Myocyte (in vitro differentiated cells): ENCODE measurements at places on chromosomes 3 and 15.

GRCh38 chr15:100190675-100191074, 151.1 kb downstream of the ADAMTS17 start:
- no peak for DNase-seq

- DNase-seq: no peak
Measured at GRCh38 chr3:17213102-17213501, 328.3 kb downstream of the PLCL2 start.

DNA sequence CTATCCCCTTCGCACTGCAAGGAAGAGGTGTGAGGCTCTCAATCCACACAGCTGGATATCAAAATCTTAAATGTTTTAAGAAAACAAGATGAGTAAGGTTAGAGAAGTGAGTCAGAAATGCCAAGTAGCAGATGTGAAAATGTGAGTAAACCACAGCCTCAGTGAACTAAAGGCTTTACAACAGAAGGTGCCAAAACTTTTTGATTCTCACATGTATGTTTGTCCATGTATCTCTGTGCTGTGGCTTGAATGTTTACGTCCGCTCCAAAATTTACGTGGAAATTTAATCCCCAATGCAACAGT, 126.8 kb upstream of the PFN2 start:
- DNase-seq: peak; percentile 53

DNA sequence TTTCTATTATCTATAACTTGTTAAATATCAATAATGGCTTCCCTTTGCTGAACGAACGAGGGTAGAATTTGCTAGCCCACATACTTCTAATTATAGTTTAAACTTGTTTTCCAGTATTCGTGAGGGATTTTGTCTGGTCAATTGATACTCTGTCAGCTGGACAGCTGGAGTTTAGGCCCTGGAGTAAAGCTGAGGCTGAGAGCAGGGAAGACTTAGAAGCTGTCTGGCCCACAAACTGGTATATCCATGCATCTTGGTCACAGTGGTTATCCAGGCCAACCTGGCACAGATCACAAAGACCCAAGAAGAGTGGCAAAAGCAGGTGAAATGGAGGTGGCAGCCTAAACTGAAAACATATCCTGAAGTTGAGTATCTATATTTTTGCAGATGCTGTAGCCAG, 19.3 kb downstream of the ARHGAP31 start:
- peak; percentile 82 for DNase-seq

- no peak for DNase-seq
Measured at GRCh38 chr3:2650746-2651145, 459.4 kb downstream of the IL5RA start.

- DNase-seq: no peak
Measured at GRCh38 chr3:98777286-98777685, 14.1 kb downstream of the ST3GAL6 start.

- no peak for DNase-seq
Measured at GRCh38 chr3:172224560-172225214, 185.3 kb downstream of the FNDC3B start.

GRCh38 chr3:69787436-69788168, 48.3 kb downstream of the MITF start:
- DNase-seq: peak; percentile 81

DNA sequence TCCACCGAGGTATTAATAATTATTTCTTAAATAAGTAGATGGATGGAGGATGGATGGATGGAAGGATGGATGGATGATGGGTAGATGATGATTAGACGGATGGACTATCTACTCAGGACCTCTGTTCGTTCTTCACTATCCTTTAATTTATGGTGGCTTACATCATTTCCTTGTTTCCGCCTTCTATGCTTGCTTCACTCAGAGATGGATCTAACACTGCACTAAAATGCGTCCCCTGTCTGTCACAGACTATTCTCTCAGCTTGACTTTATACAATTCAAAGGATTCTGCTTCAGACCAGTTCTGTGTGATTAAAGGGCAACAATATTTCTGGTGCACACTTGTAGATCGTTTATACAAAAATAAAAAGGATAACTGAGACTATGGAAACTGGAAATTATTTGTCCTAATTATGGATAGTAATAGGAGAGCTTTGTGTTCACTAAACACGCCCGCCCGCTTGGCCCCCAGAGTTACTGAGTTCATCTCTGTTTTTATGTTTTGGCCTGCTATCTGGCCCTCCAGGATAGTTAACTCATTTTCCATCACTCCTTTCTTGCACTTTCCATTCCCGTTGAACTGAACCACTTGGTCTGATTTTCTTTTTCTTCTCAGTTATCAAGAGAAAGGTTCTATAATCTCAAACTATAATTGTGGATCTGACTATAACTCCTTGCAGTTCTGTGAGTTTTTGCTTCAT, 41.4 kb upstream of the CA12 start:
- no peak for DNase-seq

- no peak for DNase-seq
Measured at GRCh38 chr3:107921038-107921437, 169.8 kb downstream of the CD47 start.

DNA sequence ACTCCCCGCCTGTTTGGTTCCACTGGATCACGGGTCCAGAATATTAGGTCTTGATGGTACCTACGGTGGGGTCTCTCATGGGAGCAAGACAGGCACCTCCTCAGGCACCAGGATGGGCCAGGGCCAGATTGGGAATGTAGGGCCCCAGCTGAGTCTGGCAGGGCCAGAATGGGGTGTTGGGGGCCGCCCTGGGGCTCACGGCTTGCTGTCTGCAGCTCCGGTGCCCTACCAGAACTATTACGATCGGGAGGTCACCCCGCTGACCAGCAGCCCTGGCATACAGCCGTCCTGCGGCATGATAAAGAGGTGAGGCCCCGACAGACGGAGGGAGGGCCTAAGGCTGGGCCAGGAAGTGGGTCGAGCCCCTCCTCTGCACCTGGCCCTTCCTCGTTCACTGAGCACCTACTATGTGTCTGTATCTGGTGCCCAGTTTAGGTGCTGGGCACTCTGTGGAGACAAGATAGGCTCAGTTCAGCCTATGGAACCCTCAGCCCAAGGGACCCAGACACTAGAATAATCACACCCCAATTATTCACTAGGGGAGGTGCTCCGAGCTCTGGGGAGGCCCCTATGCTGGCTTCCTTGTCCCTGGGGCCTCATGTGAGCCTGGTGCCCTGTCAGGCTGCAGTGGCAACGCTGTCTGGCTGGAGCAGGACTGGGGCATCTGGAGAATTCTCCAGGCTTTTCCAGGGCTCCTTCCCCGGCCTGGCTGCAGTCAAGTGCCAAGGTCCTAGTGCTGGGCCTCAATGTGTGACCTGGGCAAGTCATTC, 37.9 kb downstream of the PSTPIP1 start:
- no peak for DNase-seq

DNA sequence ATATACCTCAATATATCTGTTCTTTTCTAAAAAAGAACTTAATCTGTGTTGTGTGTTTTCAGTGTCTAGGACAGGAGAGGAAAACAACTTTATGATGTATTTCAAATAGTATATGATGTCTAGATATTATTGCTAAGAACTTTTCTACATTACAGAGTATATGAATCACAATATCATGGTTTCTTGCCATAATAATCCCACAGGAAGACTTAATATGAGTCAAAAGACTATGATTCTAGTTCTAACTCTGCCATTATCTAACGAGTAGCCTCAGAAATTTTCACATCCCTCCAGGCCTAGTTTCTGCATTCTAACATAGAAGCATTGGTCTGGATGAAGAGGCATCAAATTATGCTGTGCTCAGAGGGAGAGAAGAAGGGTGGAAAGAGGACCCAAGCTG, 107.7 kb upstream of the SPRED1 start:
- no peak for DNase-seq

GRCh38 chr15:58058729-58059128, 6.8 kb downstream of the ALDH1A2 start:
- no peak for DNase-seq

- no peak for DNase-seq
Measured at GRCh38 chr3:32180141-32180784, 58.2 kb upstream of the CMTM8 start.
